MCF 10A (cell line): ENCODE measurements at places on chromosomes 2 and 18. TPM values are rescaled to one million over a fixed set of nuclear protein-coding genes. Genes with fewer than 3 reads are reported as not detected.

- peaks cover 30% of the 10 kb centered on the region for H3K4me1 ChIP-seq
- DNase-seq, result peak; percentile 93
Observed at GRCh38 chr2:181790716-181791649, 100.5 kb upstream of the ITPRID2 start.

GRCh38 chr2:81872006-81872405 is 1567.5 kb upstream of the LRRTM1 start:
- no peaks in the 10 kb centered on the region for H3K27me3 ChIP-seq
- peak; percentile 7 for DNase-seq
- no peak overlapping the region for H3K27ac ChIP-seq
- peaks cover 5% of the 10 kb centered on the region for H3K4me1 ChIP-seq
- no peak overlapping the region for H3K4me3 ChIP-seq

DNA sequence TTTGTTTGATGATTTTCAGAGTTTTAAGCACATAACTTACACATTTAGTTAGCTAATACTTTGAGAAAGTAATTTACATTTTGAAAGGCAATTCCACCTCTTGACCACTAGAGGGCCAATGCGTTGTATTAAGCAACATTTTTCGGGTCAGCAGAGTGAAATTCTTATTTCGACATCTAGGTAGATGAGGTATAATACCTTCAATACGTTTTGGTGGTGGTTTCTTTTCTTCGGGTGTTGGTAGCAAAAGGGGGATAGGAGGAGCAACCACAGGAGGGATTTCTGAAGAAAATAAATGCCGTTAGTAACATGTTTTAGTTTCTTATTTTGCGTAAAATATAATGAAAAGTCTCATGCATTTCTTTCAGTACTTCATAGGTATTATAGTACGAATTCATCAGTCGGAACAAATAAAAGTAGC is 106.3 kb downstream of the TTN start:
- no peaks in the 10 kb centered on the region for H3K36me3 ChIP-seq
- peak; percentile 36 for DNase-seq
- H3K27ac ChIP-seq, result no peak overlapping the region
- peaks cover 56% of the 10 kb centered on the region for H3K27me3 ChIP-seq

DNA sequence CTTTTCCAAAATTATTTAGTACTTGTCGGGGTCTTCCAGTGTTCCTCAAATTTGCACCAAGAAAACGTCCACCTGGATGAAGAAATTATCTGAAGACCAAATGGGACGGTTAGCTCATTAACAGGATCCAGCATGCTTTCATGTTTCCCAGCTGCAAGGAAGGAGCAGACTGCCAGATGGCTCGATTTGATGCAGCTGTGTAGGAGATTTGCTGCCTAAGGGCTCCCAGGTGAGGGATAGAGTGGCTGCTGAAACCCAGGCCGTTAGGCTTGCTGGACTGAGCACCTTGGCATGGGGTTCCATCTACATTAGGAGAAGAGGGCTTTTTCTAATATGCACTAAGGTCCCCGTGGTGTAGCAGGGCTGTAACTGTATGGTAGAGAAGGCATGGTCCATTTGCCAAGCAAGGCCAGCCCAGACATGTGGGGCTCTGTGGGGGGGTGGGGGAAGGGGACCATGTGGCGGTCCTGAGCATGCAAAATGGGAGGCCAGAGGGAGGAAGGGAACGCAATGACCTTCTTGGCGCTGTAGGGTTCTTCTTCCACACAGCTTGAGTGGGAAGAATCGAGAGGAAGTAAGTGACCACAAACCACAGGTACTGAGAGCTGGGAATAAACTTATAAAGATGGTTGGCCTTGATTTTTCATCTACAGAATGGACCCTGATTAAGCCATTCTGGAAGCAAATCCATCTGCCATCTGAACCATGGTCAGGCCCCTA is 144.0 kb downstream of the TMEM163 start:
- DNase-seq, result no peak
- no peaks in the 10 kb centered on the region for H3K36me3 ChIP-seq
- H3K4me1 ChIP-seq, result no peaks in the 10 kb centered on the region
- no peaks in the 10 kb centered on the region for H3K27me3 ChIP-seq
- no peak overlapping the region for H3K4me3 ChIP-seq

GRCh38 chr2:11450791-11451190 is 15.2 kb downstream of the E2F6 start:
- H3K27ac ChIP-seq, result no peak overlapping the region
- no peaks in the 10 kb centered on the region for H3K27me3 ChIP-seq
- H3K4me1 ChIP-seq, result peaks cover 10% of the 10 kb centered on the region
- peaks cover 68% of the 10 kb centered on the region for H3K36me3 ChIP-seq
- DNase-seq, result no peak
- H3K4me3 ChIP-seq, result no peak overlapping the region

DNA sequence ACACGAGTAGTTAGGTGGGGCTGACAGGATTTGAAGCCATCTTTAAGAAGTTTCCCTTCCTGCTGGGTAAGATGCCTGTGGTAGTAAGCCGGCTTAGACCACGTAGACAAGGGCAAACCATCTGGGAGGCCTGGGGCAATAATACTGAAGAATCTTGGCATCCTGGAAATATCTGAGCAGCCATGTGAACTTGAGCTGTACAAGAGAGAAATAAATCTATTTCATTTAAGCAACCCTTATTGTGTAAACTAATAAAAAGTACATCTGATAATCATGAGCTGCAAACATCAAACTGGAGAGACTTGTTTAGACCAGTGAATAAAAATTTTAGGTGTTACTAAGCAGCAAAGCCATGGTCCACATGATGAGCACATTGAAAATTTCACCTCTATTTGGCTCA is 11.4 kb upstream of the CETN1 start:
- DNase-seq, result no peak
- H3K27me3 ChIP-seq, result no peaks in the 10 kb centered on the region
- H3K36me3 ChIP-seq, result no peaks in the 10 kb centered on the region
- no peak overlapping the region for H3K27ac ChIP-seq

- H3K4me1 ChIP-seq, result no peaks in the 10 kb centered on the region
- H3K27ac ChIP-seq, result no peak overlapping the region
- DNase-seq, result no peak
Observed at GRCh38 chr2:74212702-74213410, 14.4 kb downstream of the MTHFD2 start.

DNA sequence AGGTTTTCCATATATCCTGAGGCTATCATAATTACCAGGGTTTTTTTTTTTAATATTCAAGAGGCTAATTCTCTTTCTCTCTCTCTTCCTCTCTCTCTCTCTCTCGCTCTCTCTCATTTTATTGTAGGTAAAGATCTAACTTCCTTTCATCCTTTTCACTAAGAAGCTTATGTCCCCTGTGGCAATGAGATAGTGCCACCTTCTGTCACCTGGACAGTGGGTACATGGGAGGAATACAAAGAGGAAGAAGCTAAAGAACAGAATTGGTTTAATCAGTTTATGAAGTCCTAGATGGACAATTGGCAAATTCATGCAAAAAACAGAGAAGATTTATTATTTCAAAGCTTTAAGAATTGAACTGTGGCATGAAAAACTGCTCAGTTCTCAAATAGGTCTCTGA is 1582.3 kb upstream of the TMEFF2 start:
- H3K27ac ChIP-seq, result no peak overlapping the region

DNA sequence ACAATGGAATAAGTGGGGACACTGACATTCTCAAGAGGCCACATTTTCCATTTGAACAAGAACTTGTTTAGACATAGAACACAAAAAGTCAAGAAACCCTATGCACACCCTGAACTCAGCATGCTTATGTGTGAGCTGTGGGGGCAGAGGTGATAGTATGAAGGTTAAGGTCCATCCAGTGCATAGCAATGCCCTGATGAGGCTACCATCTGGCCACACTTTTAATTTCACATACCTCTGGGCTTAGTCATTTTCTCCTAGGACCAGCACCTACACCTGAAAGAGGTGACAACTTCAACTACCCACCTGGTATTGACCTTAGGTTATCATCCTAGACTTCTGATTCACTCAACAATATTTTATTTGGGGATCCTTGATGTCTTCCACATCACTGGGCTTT is 139.8 kb downstream of the PIK3C3 start:
- no peak for DNase-seq
- no peak overlapping the region for H3K27ac ChIP-seq
- H3K4me1 ChIP-seq, result no peaks in the 10 kb centered on the region
- no peaks in the 10 kb centered on the region for H3K27me3 ChIP-seq
- no peaks in the 10 kb centered on the region for H3K36me3 ChIP-seq

DNA sequence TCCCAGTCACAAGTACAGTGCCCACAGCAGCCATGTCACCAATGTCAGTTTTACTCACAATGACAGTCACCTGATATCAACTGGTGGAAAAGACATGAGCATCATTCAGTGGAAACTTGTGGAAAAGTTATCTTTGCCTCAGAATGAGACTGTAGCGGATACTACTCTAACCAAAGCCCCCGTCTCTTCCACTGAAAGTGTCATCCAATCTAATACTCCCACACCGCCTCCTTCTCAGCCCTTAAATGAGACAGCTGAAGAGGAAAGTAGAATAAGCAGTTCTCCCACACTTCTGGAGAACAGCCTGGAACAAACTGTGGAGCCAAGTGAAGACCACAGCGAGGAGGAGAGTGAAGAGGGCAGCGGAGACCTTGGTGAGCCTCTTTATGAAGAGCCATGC is 31.3 kb downstream of the COX7A2L start:
- H3K4me3 ChIP-seq, result no peak overlapping the region
- H3K27me3 ChIP-seq, result no peaks in the 10 kb centered on the region
- no peak overlapping the region for H3K27ac ChIP-seq
- no peak for DNase-seq
- H3K36me3 ChIP-seq, result peaks cover 33% of the 10 kb centered on the region

The KCNJ3 gene
- not detected in 2 replicates for total RNA-seq

The ANKRD62 gene
- total RNA-seq, result not detected in 2 replicates

The RNF152 gene
- 1.7 and 2.9 TPM in 2 replicates for total RNA-seq

The CNDP1 gene
- not detected in 2 replicates for total RNA-seq

The RIT2 gene
- total RNA-seq, result not detected in 2 replicates
